ENCODE measurements at places on chromosomes 6 and 20.

- DNase-seq = no peak
Observed at GRCh38 chr6:6892744-6893583, 214.8 kb upstream of the RREB1 start.

DNA sequence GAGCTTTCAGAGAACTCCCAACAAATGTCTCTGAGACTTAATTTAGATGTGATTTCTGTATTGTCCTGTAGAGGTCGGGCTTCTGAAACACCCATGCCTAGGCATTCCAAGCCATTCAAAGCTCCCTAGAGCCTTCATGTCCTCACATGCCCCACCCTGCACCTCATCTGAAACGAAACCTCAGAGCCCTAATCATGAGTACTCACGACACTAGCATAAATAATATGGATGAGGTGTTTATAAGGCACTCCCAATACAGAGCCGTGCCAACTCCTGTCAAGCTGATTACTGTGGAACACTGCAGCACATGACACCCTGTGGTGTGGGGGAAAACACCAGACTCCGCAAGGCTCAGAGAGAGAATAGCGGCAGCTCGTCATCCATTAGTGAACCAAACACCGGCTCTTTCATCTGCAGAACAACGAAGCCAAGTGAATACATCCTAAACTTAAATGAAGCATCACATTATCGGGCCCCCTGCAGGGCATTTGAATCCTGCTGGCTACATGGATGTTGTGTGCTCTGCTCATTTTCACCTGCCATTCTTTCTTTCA is 83.8 kb downstream of the FNDC1 start:
- no peak for DNase-seq

GRCh38 chr6:31836474-31837368 is 9.2 kb downstream of the HSPA1B start:
- no peak for DNase-seq

DNA sequence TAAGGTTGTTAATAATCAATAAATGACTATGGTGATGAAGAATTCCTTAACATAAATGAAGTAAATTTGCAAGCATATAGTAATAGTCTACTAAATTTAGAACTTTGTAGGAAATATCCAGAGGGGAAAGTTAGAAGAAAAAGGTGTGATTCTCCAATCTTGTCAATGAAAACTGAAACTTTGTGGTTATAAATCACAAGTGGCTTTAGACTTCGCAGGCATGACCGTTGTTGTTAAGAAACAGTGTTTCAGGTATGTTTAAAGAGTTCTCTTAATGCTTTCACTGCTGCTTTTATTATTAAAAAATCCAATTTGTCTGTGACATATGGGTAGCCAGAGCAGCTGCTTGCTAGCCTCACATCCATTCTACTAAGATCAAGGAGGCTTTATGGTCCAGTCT is 475.6 kb upstream of the ADGRB3 start:
- no peak for DNase-seq

- DNase-seq = no peak
Observed at GRCh38 chr20:46797206-46797605, 87.8 kb downstream of the SLC2A10 start.

GRCh38 chr6:2688401-2689064 is 62.2 kb downstream of the MYLK4 start:
- no peak for DNase-seq

DNA sequence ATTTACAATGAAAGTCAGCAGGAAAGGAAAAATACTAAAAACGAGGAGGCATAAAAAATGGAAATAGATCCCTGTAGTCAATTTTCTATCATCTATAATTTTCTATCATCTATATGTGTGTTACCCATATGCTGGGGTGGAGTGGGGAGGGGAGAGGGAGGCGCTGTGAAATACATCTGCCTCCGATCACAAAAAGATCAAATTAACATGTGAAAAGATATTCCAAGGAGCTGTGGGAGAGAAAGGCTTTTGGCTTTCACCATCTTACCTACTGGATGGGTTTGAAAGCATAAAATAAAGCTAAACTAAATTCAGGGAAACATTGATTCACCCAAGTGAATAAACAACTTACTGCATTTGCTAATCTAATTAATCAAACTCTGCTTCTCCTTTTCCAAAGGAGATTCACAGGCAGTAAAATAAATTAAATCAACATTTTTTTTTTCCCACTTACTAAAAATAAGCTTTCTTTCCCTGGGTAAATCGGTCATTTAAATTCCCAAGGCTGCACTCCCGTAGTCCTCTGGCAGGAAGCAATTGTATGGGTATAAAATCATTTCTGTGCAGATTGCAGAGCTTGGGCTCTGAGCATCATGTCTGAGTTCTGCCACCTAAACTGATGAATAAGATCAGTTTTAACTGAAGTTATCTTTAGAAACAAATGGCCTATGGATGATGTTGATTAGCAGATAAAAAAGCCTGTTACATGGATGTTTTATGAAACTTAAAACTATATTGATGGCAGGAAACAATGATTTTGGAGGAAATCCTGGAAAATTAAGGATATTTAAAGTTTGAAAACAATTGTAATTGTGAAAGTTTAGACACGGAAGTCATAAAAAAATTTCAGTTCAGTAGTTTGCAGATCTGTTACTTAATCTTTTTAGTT is 147.9 kb downstream of the SOX4 start:
- no peak for DNase-seq

DNA sequence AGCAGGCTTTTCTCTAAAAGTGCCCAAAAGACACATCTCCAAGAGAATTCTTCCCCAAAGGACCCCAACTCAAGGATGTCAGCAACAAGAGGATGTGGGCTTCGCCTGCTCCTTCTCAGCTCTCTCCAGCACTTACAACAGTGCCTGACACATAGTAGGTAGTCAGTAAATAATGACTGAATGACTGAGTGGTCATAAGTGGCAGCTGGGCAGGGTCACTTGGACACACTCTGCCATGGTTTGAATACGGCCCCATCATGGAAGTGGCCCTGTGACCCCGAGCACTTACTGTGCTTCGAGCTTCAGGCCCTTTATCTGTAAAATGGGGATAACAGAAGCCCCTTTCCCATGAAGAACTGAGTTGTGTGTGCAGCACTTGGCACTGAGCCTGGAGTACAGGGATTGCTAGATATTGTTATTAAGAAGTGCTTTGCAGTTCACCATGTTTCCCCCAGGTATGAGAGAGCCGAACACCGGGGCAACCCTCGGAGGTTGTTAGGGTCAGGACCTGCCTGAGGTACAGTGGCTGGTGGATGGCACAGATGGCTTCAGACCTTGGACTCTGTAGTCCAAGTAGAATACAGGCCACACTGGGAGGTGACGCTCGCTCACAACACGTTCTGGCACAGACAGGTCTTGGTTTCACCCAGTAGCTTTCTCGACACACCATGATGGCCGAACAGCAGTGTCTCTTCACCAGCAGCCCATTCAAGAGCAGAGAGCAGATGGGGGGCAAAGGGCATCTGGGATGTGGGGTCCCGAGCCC is 56.0 kb downstream of the NOL4L start:
- no peak for DNase-seq

GRCh38 chr6:33642897-33643296 is 21.8 kb downstream of the ITPR3 start:
- DNase-seq = no peak

- DNase-seq = no peak
Observed at GRCh38 chr6:136523196-136523595, 27.0 kb downstream of the MAP7 start.

DNA sequence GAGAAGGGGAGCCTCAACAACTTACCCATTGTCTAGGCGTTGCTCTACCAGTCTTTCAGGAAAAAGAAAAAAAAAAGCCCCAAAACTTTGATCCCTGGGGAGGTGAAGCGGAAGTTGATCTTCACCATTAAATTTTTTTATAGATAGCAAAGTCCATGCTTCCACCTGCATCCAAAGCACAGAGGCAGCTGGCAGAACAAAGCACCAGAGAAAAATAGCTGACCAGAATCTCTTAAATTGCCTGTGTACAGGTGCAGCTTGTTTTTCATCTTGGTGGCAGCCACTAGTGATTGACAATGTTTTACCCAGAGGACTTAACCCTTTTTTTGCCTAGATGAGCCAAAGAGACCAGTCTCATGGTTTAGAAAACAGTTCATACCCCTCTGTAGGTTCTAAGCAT is 86.0 kb downstream of the MYB start:
- no peak for DNase-seq

DNA sequence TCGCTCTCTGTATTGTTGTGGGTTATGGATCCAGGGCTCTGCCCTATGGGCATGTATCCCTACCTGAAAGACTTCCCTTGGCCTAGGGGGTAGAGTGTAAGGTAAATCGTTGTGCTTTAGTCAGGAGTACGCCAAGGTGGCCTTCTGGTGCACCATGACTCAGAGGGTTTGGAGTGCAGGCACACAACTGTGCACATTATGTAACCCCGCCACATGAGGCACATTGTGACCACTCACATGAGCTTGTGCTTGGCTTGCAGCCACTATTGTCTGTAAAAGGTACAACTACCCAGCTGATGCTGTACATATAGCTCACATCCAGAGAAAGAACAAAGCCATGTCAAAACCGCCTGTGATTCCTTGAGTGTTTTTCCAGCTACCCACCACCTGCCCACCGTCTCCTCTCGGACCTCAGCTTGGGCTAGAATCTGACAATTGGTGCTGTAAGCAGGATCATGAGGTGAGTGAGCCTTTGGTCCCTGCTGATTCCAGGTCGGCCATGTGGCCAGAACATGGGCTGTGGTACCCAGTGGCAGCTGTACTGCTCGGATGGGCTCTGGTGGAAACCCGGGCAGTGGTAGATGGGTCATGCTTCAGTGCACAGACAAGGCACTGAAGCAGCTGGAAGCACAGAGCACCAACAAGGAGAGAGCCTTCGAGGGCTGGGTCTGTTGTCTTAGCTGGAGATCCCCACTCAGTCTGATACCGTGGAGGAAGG is 33.8 kb downstream of the HDDC2 start:
- DNase-seq = no peak

GRCh38 chr20:41191562-41192500 is 54.5 kb downstream of the PLCG1 start:
- DNase-seq = no peak

GRCh38 chr6:20439558-20439957 is 37.9 kb downstream of the E2F3 start:
- no peak for DNase-seq

GRCh38 chr6:54020334-54020733 is 90.9 kb upstream of the MLIP start:
- DNase-seq = no peak

DNA sequence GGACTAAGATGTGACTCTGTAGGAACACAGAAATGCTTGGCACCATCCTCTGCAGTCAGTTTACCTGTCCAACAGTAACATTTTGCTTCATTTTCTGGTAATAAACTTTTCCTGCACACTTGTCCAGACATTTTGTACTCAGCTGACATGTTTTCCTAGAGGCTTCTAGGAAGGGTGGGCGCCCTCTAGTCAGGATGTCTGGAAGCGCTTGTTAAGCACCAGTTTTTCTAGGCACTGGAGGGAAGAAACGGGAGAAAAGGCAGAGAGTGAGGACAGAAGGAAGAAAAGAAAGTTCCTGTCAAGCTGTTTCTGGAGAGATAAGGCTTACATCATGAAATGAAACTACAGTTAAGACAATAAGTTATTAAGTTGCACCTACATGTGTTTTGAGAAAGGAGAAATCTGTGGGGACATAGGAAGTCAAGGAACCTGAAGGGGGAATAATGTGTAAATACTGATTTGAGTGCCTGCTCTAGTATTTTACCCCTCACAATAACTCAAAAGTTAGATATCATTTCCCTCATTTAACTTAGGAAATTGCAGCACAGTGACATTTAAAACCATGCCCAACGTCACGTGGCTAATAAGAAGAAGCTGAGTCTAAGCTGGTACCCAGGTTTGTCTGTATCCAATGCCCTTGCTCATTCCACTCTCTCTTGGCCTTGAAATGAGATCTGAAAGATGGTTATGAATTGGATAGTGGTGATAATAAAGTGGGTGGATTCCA is 42.7 kb upstream of the TNFRSF21 start:
- DNase-seq = no peak

GRCh38 chr6:45818655-45819054 is 197.0 kb downstream of the CLIC5 start:
- no peak for DNase-seq

GRCh38 chr6:6820641-6821238 is 232.2 kb downstream of the LY86 start:
- DNase-seq = no peak

DNA sequence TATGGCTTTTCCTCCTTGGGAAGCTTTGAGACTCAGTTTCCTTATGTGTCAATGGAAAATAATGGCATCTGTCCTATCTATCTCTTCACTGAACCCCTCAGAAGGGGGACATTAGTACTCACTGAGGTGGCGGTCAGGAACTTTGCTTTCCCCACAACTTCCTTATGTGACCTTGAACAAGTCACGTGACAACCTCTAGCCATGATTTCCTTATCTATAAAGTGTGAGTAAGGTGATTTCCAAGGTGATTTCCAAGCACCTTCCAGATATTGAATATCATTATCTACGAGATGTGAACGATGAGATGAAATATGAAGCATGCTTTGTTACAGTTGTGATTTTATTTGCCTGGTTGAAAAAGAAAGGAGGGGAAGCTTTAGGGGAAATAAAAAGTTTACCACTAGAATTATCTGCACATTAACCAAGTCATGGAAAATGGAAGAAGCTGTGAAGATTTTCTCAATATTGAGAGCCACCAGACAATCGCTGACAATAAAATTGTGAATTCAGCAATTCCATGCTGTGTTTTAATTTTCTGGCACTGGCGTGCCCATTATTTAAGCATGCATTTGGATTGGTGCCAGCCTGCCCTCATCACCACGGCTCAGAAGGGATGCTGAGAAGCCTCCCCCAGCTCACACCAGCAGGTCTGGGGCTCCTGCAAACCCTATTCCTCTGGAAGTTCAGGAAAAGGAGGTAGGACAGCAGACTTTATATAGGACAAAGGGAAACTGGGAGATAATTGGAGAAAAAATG is 255.3 kb downstream of the CD83 start:
- no peak for DNase-seq

DNA sequence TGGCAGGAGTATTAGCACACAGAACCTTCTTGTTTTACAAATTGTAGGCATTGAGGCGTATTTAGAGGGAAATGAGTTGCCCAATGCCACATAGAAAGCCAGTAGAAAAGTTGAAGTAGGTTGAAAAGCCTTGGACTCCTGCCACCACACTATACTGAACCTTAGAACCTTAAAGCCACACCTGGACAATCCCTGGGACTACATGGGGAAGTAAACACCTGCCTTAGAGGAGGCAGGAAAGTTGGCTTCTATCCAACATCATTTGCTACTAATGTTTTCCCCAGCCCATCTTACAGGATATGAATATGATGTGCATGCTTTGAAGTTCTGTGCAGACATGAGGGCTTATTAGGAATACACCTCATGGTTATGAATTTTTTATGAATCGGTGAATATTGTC is 5.3 kb upstream of the EPPIN start:
- no peak for DNase-seq

DNA sequence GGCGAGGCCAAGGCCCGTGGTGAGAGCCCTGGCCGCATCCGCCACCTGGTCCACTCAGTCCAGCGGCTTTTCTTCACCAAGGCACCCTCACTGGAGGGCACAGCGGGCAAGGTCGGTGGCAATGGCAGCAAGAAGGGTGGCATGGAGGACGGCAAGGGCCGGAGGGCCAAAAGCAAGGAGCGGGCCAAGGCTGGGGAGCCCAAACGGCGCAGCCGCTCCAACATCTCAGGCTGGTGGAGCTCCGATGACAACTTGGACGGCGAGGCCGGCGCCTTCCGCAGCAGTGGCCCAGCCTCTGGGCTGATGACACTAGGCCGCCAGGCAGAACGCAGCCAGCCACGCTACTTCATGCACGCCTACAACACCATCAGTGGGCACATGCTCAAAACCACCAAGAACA is 109.2 kb upstream of the MYL9 start:
- no peak for DNase-seq

All from activated T-cell treated with anti-CD3 and anti-CD28 coated beads, Interleukin-2, amount 50 U/mL, for 48 hours (primary cell).